T-helper 17 cell (primary cell): ENCODE measurements at places on chromosomes 1 and 21.

DNA sequence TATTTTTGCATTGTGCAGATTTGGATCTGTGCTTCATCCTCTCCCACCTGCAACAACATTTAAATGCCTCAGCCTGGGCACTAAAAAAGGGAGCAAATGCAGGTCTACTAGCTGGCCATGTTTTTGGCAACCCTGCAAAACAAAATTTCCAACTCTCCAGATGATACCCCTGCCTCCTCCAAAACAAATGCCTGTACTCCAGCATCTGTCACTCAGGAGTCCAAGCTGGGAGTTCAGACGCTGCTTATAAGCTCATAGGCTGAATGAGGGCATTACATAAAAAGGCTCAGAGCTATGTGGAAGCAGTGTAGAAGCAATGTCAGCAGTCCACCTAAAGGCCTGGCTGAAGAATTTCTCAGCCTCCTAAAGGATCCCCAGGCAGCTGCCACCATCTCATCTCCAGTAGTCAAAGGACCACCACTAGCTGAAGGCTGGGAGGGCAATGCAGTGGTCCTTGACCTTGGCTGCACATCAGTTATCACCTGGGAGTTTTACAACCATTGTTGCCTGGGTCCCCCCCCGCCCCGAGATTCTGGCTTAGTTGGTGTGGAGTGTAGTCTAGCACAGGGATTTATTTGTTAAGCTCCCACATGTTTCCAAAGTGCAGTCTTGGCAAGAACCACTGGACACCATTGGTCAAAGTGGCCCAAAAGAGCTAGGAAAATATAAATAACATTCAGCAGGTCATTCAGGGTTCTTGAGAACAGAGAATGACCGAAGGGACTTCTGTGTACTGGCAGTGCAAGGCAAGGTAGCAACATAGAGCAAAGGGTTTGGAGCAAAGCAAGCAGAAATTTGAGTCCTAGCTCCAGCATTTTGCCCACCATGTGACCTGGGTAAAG lies 57.2 kb downstream of the ITPKB start:
- peaks cover 5% of the 10 kb centered on the region for H3K36me3 ChIP-seq
- no peak for DNase-seq
- H3K4me3 ChIP-seq, result no peak overlapping the region
- peaks cover 84% of the 10 kb centered on the region for H3K4me1 ChIP-seq
- H3K27me3 ChIP-seq, result no peaks in the 10 kb centered on the region

- peaks cover 20% of the 10 kb centered on the region for H3K27me3 ChIP-seq
- peaks cover 3% of the 10 kb centered on the region for H3K4me1 ChIP-seq
- H3K36me3 ChIP-seq, result no peaks in the 10 kb centered on the region
- no peak overlapping the region for H3K4me3 ChIP-seq
Observed at GRCh38 chr21:43854773-43855633, 10.0 kb upstream of the AGPAT3 start.

DNA sequence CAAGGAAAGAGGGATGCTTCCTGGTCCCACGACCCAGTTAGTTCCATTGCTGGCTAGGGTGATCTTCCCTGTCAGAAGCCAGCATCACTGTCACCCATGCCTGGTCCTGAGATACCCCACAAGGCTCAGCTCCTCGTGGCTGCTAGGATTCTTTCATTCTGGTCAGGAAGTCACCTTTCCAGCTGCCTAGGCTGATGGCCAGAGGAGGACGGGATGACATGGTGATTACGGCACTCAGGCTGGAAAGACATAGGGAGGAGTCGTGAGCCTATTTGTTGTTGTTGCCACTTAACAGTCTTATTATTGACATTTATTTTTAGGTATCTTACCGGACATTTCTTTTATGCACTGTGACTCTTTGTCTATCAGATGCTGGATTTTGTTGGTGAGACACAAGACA lies 20.0 kb upstream of the MAPKAPK2 start:
- H3K27me3 ChIP-seq, result peaks cover 61% of the 10 kb centered on the region
- peaks cover 9% of the 10 kb centered on the region for H3K4me1 ChIP-seq
- H3K4me3 ChIP-seq, result no peak overlapping the region

- H3K27me3 ChIP-seq, result no peaks in the 10 kb centered on the region
- H3K4me3 ChIP-seq, result no peak overlapping the region
- peaks cover 2% of the 10 kb centered on the region for H3K36me3 ChIP-seq
- H3K4me1 ChIP-seq, result peaks cover 3% of the 10 kb centered on the region
- no peak for DNase-seq
- no peak overlapping the region for H3K27ac ChIP-seq
Observed at GRCh38 chr1:223022641-223023473, 120.2 kb downstream of the TLR5 start.

DNA sequence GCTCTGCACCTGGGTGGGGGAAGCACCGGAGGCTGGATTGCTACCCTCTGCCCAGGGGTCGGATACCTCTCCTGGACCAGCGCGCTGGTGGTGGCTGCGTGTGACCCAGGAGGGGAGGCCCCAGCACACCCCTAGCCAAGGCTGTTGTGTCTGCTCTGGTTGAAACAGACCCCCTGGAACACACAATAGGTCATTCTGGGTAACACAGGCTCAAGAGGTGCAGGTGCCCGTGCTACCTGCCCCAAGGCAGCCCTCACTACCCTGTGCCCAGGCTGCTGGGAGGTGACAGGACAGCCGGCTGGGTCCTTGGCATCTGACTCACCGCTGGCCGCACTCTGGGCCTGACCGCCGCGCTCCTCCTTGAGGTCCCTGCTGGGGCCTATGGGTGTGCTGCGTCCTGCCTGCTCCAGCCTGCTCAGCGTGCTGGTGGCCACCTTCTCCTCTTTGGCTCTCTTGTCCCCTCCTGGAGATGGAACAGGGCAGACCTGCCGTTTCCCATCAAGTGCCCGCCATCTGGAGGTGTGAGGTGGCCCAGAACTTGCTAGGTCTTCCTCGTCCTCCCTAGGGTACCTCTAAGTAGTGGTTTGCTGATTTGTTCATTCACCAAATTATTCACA lies 30.0 kb downstream of the ZBTB17 start:
- H3K4me3 ChIP-seq, result no peak overlapping the region
- H3K27me3 ChIP-seq, result no peaks in the 10 kb centered on the region
- H3K4me1 ChIP-seq, result peaks cover 39% of the 10 kb centered on the region
- DNase-seq, result no peak
- H3K36me3 ChIP-seq, result peaks cover 5% of the 10 kb centered on the region

- peaks cover 11% of the 10 kb centered on the region for H3K27me3 ChIP-seq
- peaks cover 3% of the 10 kb centered on the region for H3K4me1 ChIP-seq
- no peak overlapping the region for H3K4me3 ChIP-seq
- DNase-seq, result no peak
- H3K27ac ChIP-seq, result no peak overlapping the region
Observed at GRCh38 chr1:11641776-11642305, 12.4 kb downstream of the FBXO2 start.

- DNase-seq, result no peak
- H3K27ac ChIP-seq, result no peak overlapping the region
- peaks cover 40% of the 10 kb centered on the region for H3K27me3 ChIP-seq
- H3K4me3 ChIP-seq, result no peak overlapping the region
Observed at GRCh38 chr1:119758584-119758983, 10.1 kb downstream of the HMGCS2 start.

DNA sequence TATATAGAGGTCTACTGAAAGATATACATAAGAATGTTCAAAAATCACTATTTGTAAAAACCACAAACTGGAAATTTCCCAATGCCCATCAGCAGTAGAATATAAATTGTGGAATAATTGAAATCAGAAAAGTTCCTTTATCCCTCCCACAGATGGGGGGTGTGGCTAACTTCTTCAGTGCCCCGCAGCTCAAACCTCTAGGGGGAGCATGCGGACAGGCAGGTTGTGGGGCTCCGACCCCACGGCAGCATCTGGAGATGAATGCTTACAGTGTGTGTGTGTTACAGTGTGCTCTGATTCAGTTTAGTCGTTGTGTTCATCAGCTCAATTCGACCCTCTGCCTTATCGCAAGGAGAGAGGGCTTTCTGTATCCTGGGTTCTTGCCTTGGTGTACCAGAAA lies 262.1 kb upstream of the LRRC7 start:
- no peak overlapping the region for H3K27ac ChIP-seq
- no peak overlapping the region for H3K4me3 ChIP-seq
- no peak for DNase-seq

- H3K36me3 ChIP-seq, result no peaks in the 10 kb centered on the region
- DNase-seq, result no peak
- H3K4me1 ChIP-seq, result no peaks in the 10 kb centered on the region
Observed at GRCh38 chr1:76687307-76688175, 179.7 kb upstream of the ST6GALNAC5 start.

- H3K4me1 ChIP-seq, result no peaks in the 10 kb centered on the region
- peaks cover 74% of the 10 kb centered on the region for H3K27me3 ChIP-seq
- no peaks in the 10 kb centered on the region for H3K36me3 ChIP-seq
- no peak overlapping the region for H3K4me3 ChIP-seq
Observed at GRCh38 chr1:152752225-152752624, 5.6 kb upstream of the KPRP start.

GRCh38 chr1:10424034-10424433 lies 6.2 kb upstream of the CENPS start:
- peaks cover 6% of the 10 kb centered on the region for H3K36me3 ChIP-seq
- H3K4me1 ChIP-seq, result peaks cover 5% of the 10 kb centered on the region
- H3K27ac ChIP-seq, result no peak overlapping the region
- no peak for DNase-seq
- H3K27me3 ChIP-seq, result no peaks in the 10 kb centered on the region

- H3K36me3 ChIP-seq, result no peaks in the 10 kb centered on the region
- peaks cover 50% of the 10 kb centered on the region for H3K27me3 ChIP-seq
- no peak for DNase-seq
- H3K4me1 ChIP-seq, result peaks cover 2% of the 10 kb centered on the region
Observed at GRCh38 chr1:201941420-201942128, 4.8 kb downstream of the LMOD1 start.

GRCh38 chr1:112092656-112093371 lies 103.3 kb upstream of the KCND3 start:
- H3K27ac ChIP-seq, result no peak overlapping the region
- H3K4me3 ChIP-seq, result no peak overlapping the region
- DNase-seq, result no peak
- peaks cover 78% of the 10 kb centered on the region for H3K27me3 ChIP-seq

- H3K4me1 ChIP-seq, result peaks cover 2% of the 10 kb centered on the region
- H3K36me3 ChIP-seq, result peaks cover 4% of the 10 kb centered on the region
- no peak overlapping the region for H3K4me3 ChIP-seq
- peak overlapping the region; percentile 32 for H3K27ac ChIP-seq
Observed at GRCh38 chr1:241591317-241591716, 48.9 kb downstream of the CHML start.

DNA sequence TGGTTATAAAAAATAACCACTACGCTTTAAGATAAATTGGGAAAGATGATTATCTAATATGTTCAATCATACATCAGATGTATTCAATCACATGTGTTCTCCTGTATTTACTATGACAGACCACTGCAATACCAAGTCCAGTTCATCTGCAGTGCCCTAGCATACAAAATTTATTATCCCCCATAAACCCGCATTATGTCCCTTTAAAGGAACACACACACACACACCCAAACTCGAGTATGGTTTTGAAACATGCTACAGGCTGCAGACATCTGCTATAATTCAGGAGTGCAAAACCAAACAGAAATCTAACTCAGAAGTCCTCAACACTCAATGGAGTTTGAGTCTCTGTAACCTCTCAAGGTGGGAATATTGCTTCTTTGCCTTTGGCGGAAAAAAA lies 14.9 kb downstream of the ODF2L start:
- H3K4me3 ChIP-seq, result no peak overlapping the region
- no peak overlapping the region for H3K27ac ChIP-seq
- H3K27me3 ChIP-seq, result no peaks in the 10 kb centered on the region
- DNase-seq, result no peak
- H3K4me1 ChIP-seq, result peaks cover 4% of the 10 kb centered on the region
- H3K36me3 ChIP-seq, result peaks cover 9% of the 10 kb centered on the region

DNA sequence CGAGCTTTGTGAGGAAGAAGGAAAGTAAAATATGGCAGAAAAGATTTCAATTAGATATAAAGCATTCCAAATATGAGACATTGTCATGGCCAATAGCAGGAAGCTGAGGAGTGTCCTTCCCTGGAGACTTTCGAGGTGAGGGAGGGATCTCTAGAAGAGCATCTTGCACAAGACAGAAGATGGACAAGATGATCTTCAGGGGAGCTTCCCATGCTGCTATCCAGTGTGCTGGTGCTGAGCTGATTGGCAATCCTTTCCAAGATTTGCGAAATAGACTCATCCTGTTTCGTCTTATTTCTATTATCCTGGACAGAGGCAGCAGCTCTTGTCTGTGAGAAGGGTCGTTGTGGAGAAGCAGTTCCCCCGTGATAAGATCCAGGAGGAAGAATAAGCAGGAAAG lies 342.0 kb upstream of the CAMK1G start:
- no peaks in the 10 kb centered on the region for H3K4me1 ChIP-seq
- DNase-seq, result no peak
- peaks cover 28% of the 10 kb centered on the region for H3K27me3 ChIP-seq
- H3K27ac ChIP-seq, result no peak overlapping the region
- no peaks in the 10 kb centered on the region for H3K36me3 ChIP-seq
- H3K4me3 ChIP-seq, result no peak overlapping the region

- no peak overlapping the region for H3K27ac ChIP-seq
- DNase-seq, result no peak
- no peak overlapping the region for H3K4me3 ChIP-seq
- peaks cover 12% of the 10 kb centered on the region for H3K4me1 ChIP-seq
- H3K36me3 ChIP-seq, result peaks cover 2% of the 10 kb centered on the region
Observed at GRCh38 chr1:193890935-193891334, 704.5 kb upstream of the B3GALT2 start.

- H3K27ac ChIP-seq, result peak overlapping the region; percentile 29
- H3K36me3 ChIP-seq, result no peaks in the 10 kb centered on the region
- H3K27me3 ChIP-seq, result no peaks in the 10 kb centered on the region
Observed at GRCh38 chr1:37813529-37814145, 5.6 kb upstream of the YRDC start.

DNA sequence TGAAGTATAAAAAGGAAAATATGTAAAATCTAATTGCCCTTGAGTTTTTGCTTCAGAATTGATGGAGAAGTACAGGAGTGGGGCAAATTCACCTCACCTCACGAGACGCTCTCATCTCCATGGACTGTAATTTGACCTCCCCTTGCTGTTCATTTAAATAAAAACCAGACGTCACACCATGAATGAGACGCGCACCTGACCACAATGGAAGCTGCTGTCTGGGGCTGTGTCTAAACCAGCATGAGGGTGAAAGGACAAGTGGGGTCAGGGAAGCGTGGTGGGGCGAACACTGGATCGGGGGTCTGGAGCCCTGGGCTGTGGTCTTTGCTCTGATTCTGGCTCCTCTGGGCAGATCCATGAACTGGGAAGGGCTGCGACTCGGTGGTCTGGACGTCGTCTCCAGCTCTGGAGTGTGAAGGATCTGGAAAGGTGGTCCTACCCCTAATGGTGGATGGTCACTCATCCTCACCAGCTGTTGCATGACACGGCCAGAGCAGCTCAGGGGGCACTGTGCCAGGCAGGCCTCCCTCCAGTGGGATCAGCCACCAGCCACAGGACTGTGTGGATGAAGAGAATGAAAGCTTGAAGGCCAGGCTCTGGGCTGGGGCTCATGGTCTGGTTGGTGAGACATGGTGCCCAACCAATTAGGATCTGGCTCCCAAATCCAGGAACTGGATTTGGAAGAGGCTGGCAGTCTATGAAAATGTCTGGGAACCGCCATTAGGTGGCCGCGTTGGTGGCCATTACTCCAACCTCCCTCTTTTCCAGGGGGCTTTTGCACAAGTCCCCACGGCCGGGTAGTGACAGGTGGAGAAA lies 728.6 kb downstream of the PTPRU start:
- no peaks in the 10 kb centered on the region for H3K36me3 ChIP-seq
- no peak overlapping the region for H3K4me3 ChIP-seq
- no peak overlapping the region for H3K27ac ChIP-seq

GRCh38 chr1:97461782-97462181 lies 459.1 kb downstream of the DPYD start:
- no peaks in the 10 kb centered on the region for H3K36me3 ChIP-seq
- DNase-seq, result no peak
- H3K27ac ChIP-seq, result no peak overlapping the region
